ENCODE measurements at places on chromosomes 2 and 18.

GRCh38 chr2:53220969-53221368 lies 546.6 kb upstream of the CHAC2 start:
- DNase-seq: no peak

DNA sequence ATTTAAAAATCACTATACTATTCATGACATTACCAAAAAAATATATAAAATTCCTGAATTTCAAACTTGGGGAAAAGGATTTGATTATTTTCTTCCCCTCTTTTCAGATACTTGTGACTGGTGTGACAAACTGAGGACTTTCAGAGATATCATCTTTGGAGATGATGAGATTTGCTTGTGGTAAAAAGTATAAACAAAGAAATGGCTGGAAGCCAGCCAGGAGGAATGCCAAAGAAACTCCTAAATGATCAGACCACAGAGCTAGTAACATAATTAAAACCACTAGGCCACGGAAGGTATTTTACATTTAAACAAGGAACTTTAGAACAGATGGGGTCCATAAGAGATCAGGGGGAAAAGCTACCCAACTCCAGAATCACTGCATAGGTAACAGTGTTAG lies 58.7 kb downstream of the PIGN start:
- no peak for DNase-seq

DNA sequence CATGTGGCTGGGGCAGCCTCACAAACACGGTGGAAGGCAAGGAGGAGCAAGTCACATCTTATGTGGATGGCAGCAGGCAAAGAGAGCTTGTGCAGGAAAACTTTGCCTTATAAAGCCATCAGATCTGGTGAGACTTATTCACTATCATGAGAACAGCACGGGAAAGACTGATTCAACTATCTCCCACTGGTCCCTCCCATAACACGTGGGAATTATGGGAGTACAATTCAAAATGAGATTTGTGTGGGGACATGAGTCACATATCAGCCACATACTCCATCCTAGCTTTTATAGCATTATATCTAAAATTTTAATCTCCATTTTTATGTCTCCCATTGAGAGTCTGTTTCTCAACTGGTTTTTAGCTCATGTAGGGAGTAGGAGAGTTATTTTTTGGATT lies 45.7 kb downstream of the ICOS start:
- DNase-seq: no peak

GRCh38 chr2:65456064-65456463 lies 23.7 kb upstream of the SPRED2 start:
- no peak for DNase-seq

GRCh38 chr2:52961403-52961802 lies 806.2 kb upstream of the CHAC2 start:
- DNase-seq: no peak

- DNase-seq: no peak
Measured at GRCh38 chr2:98458207-98458606, 13.5 kb downstream of the INPP4A start.

GRCh38 chr2:174787487-174788205 lies 23.4 kb upstream of the CHRNA1 start:
- no peak for DNase-seq

Measured in activated T-helper 1 cell treated with anti-CD3 and anti-CD28 coated beads, Interleukin-2, amount 50 U/mL, for 16 hours (primary cell).